ENCODE measurements at places on chromosomes 7 and 10.

- DNase-seq, result peak; percentile 67
Observed at GRCh38 chr7:35257251-35258124, 3.6 kb upstream of the TBX20 start.

- peak; percentile 88 for DNase-seq
Observed at GRCh38 chr10:122112625-122113160, 123.7 kb downstream of the TACC2 start.

DNA sequence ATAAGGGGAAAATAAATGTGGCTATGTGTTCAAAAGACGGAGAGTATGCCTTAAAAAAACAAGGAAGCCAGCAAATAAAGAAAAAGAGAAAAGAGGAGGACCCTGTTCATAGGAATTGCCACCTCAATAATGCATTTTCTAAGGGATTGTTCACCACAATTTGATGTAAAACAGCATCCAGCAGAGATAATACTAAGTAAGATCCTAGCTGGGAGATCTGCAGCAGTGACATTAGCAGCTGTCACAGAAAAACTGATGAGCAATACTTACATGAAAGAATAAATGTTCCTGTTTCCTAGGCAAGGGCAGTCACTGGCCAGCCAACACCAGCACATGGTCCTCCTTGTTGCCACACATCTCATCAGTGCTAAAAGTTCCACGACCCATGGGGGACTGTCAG, 391.5 kb downstream of the SORCS1 start:
- DNase-seq, result no peak

DNA sequence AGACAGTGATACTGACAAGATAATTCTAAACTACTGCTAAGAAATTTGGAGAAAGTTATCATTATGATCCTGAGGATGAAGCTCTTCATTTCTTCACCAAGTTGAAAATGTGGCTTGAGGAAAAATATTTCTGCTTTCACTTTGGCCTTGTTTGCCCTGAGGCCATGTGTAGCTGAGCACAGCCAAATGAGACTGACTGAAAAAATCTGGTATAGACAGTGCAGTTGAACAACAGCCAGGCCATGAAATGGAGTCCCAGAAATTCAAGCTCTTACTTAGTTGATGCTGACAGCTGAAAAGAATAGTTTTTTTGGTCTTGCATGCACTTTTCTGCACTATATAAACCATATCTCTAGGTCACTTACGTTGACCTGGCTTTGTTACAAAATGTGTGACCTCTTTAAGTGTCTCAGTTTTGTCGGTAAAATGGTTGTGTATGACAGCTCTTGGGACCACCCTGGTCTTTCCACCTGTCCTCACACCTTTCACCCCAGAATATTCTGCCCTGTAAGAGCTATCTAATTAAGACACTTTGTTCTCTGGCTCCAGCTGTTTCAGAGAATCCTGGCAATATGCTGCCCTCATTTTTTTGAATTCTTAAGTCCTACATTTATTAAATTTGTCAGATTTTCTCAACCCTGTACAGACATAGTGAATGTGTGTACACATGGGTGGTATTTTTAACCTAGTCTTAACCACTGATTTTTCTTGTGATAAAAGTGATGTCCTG, 91.3 kb downstream of the CD36 start:
- peak; percentile 51 for DNase-seq

DNA sequence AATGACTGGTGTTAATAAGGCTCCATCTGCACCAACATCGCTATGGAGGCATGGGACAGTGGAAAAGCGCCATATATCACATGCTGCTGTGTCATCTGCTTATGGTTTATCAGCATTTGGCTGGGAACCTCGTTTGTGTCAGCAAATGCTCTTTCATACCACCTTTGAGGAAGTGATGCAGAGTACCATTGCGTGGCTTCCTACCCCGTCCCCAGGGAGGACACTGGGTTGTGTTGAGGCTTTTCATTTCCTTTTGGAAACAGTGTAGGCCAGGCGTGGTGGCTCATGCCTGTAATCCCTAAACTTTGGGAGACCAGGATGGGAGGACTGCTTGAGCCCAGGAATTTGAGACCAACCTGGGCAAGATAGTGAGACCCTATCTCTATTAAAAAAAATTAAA, 6.8 kb downstream of the TACR2 start:
- no peak for DNase-seq

DNA sequence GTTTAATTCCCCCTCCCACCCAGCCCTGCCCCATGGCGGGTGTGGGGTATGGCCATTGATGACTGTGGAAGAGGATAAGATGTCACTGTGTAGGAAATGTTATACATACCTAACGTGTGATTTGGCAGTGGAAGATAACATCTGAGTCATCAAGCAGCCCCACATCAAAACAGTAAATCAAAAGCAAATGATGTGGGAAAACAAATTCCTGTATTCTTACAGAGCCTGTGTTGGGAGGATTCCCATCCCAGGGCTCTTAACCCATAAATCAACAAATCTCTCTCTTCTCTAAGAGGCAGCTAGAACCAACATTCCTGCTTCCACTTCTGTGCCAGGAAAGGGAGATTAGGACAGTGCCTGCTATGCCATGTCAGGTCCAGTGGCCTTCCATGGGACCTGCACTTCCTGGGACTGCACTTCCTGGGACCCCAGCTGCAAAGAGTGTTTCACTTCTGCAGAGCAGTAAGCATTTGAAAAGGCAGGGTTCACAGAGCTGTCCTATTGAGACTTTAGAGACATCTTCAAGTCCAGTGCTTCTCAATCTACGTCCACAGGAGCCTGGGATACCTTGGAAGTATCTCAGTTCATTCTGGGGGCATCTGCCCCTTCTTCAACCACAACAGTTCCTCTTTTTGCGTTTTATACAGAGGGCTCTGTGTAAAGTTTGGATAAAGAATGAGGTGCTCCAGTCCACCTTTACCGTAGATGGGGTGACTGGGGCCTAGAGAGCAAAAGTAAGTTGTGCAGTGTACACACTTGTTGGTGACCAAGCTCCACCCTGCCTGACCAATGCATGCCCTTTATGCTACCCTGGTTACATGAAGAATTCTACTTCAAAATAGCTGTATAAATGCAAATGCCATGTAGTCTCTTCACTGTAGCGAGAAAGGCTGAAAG, 45.7 kb downstream of the ATXN7L1 start:
- no peak for DNase-seq

DNA sequence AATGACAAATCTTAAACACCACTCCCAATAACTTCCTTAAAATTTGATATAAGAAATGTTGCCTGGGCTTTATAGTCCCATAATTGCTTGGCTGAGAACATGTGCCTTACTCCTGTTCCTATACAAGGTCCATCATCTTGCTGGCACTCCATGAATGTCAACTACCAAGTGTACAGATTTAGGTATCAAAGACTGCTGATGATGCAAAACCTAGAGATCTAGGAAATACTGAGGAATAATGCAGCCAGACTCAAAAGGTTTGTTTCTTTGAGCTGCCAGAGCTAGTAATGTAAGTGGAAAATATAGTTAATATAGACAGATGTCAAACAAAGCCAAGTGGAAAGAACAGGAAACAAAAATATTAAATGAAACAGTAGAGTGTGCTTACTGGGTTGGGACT, 121.1 kb downstream of the DYNC1I1 start:
- no peak for DNase-seq

DNA sequence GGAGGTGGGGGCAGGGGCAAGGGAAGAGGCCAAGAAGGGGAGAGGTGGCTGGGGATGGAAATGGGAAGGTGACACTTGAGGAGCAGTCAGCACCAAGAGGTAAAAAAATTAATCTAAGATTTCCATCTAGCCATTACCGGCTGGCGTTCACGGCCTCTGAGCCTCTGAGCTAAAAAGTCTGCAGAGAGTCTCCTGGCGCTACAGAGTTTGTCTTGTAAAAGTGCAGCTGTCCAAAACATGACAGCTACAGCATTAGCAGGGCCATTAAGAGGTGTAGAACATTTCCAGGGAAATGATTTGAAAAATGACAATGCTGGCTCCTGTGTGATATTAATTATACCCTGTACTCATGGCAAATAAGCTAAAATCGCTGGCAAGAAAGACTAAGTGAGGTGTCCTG, 167.6 kb downstream of the LRMDA start:
- no peak for DNase-seq

Measured in right forelimb (tissue), 1 donor.